ENCODE measurements at places on chromosomes 16 and 17.

DNA sequence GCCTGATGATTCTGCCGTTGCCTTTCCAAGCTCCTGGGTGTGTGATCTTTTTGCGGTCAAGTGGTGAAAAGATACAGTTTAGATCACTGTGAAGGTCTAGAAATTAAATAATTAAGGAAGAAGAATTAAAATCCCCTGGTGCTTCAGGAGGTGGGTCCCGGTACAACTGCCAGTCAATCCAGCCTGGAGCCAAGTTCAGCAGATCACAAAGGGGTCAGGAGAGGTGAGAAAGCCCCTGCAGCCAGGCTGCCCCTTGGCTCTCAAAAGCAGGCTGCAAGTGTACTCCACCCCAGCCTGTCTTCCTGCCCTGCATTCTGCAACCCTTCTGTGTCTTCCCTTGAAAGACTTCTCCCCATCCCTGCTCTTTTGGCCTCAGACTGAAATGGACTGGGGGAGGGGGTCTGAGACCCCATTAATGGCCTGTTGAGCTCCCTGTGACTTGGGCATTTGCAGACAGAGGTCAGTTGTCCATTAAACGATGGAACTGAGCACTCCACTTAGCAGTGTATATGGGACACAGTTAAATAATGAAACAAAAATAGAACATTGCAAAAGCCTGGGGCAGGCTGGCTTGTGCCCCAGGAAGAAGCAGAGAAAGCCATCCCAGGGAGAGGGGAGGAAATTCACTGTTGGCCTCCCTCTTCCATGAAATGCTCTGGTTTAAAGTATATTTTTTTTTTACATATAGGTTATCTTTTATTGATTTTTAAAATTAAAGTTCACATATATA lies 15.1 kb downstream of the CACNG5 start:
- DNase-seq = no peak

DNA sequence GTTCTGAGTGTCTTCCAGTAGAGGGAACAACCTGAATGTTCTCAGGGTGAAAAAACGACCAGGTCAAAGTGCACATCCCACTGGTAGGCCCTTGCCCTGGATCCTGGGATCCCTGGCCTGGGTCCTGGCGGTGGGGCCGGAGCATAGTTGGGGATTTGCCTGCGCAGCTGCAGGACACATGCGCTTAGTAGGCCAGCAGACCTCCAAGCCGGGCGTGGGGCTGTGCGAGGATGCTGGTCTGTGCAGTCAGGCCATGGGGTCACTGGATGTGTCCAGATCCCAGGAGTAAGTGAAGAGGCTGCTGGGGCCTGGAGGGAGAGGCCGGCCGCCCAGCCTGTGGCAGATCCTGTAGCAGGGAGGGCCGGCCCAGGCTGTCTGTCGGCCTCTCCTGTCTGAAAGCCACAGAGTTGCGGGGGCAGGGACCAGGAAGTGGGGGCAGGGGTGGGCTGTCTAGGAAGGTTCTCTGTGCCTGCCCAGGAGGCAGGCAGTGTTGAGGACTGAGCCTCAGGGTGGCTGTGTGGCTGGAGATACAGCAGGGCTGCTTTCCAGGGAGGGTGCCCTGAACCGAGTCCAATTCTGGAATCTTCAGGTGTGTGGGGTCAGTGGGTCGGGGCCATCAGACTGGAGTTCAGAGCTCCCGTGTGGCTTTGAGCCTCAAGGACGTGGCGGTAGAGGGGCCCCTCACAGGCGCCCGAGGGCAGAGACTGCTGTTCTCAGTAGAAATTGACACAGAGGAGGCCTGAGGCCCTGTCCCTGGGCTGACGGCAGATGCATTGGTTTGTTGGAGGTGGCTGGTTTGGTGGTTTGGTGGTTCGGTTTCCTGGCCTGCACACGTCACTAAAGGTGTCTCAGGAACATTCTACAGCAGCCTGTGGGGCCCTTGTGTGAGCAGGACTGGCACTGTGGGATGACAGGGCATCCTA lies 17.2 kb upstream of the NUDT16L1 start:
- DNase-seq = no peak

DNA sequence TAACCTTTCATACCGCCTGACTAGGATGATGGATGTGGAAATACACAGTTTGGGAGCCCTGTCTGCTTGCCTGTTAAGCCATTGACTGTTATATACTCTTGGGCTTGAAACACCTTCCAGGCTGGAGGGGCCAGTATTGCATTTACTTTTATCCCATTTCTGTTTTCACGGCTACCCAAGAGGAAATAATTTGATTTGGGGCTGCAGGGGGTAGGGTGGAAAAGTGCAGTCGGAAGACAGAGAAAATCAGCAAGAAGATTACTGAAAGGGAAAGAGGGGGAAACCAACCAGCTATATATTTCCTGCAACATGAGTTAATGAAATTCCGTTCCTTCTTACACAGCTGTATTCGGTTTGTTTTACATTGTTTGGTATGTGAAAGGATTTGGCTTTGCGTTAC lies 202.5 kb downstream of the CDH13 start:
- no peak for DNase-seq

DNA sequence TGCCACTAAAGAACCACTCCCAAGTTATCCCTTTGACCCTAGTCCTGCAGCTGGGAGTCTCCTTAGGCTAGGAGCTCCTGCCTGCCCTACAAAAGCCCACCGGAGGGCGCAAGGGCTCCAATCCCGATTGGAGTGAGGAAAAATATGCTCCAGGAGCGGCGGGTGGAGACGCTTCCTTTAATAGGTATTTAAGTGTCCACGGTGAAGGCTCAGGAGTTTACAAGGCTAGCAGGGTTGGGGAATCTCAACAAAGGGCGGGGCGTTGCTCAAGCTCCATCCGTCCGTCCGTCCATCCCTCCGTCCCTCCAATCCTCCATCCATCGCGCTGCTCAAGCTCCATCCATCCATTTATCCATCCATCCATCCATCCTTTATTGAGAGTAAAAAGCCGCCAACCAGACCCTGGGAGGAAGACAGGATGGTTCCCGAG lies 556 bp upstream of the SPNS1 start:
- peak; percentile 62 for DNase-seq

GRCh38 chr17:75488693-75489510 lies 26.4 kb downstream of the CASKIN2 start:
- no peak for DNase-seq

GRCh38 chr16:31268891-31269290 lies 9.1 kb downstream of the ITGAM start:
- no peak for DNase-seq

- DNase-seq = no peak
Measured at GRCh38 chr16:53429221-53429943, 4.9 kb upstream of the RBL2 start.

DNA sequence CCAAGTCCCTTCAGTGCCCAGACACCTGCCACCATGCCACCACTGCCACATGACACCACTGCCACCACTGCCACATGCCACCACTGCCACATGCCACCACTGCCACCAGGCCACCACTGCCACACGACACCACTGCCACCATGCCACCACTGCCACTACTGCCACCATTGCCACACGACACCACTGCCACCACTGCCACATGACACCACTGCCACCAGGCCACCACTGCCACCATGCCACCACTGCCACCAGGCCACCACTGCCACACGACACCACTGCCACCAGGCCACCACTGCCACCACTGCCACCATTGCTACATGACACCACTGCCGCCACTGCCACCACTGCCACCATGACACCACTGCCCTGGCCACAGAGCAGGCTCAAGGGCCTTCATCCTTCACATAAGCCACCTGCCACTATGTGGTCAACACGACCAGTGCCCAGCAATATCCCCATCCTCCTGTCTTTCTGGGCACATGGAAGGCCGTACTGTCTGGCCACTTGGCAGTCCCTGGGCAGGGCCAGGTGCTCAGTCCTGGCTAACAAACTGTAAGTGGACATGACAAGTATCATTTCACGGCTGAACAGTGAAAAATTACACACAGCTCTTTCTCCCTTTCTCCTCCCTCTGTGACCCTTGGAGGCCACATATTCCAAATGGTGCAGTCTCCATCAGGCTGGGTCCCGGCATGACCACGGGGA lies 33.1 kb downstream of the ABR start:
- DNase-seq = no peak

DNA sequence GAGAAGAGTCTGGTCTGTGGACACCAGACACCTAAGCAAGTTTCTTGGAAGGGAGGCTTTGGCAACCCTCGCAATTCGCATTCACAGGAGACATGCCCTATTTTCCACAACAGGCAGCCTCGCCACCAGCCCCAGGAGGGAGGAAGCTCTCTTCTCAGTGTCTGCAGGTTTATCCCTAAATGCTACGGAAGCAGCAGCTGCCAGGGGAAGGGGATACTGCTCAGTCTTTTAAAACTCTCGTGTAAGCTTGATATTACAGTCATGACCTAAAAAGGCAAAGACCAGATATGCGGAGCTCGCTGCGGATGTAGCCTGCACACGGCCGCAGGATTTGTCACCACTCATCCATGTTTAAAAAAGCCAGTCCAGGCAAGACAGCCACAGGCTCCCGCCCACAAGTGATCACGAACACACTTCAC lies 159.2 kb upstream of the RPH3AL start:
- no peak for DNase-seq

DNA sequence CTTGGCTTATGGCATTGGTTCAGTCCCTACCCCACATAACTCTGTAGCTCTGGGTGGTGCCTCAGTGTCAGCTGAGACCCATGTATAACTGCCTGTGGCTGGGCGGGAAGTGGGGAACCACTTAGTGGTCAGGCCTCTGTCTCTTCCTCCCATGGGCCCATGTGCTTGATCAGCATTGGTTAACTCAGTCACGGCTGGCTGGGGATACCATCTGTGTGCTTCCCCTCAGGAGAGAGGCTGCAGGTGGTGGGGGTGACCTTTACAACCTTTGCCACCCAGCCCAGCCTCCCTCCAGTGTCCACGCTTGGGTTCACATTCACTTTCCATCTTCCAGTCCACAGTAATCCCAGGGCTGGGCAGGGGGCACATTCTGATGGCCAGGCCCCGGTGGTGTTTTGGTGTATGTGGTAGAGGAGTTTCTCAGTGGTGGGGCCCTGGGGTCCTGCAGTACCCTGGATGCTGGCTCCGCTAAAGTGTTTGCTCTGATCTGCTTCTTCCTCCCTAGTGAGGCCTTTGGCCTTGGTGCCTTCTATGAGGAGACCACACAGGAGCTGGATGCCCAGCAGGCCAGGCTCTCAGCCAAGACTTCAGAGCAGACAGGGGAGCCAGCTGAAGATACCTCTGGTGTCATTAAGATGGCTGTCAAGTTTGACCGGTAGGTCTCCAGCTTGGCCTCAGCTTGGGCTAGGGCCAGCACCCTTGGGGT lies 10.2 kb upstream of the NFATC3 start:
- DNase-seq = no peak

- DNase-seq = no peak
Measured at GRCh38 chr16:67299269-67299668, 19.9 kb downstream of the PLEKHG4 start.

DNA sequence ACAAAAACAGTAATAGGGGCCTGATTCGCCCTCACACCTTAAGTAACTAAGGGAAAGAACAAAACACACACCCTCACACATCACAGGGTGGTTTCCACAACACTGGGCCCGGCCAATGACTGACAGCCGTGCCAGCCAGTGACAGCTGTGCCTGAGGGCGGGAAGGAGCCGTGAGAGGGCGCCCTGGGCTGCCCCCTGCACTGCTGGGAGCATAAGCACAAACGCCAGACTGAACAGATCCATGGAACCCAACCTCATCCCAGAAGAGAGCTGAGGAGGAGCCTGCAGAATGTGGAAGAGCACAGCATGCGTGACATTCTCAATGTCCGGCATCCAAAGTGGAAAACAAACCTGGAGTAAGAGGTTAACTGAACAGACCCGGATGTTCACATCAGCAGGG lies 16.0 kb downstream of the CSNK1D start:
- no peak for DNase-seq

DNA sequence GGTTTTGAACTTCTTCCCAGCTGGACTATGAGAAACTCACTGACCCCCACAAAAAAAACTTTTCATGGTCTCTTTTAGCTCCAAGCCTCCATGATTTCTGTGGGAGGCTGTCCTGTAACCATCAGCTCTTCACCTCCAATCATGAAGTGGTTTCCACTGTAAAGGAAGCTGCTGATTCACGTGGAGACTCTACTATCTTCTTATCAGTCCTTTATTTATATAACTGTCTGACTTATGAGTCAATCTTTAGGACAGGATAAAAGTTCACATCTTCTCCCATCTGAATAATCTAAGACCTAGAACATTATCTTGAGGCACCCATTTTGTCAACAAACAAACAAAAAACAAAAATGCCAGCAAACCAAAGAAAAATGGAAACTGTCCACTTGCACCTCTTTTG lies 409.9 kb downstream of the SLC39A11 start:
- DNase-seq = no peak

GRCh38 chr17:66548158-66548557 lies 245.7 kb downstream of the PRKCA start:
- DNase-seq = no peak

- peak; percentile 29 for DNase-seq
Measured at GRCh38 chr16:89801800-89802199, 14.6 kb downstream of the FANCA start.

- no peak for DNase-seq
Measured at GRCh38 chr17:42193216-42193968, 902 bp downstream of the GHDC start.

DNA sequence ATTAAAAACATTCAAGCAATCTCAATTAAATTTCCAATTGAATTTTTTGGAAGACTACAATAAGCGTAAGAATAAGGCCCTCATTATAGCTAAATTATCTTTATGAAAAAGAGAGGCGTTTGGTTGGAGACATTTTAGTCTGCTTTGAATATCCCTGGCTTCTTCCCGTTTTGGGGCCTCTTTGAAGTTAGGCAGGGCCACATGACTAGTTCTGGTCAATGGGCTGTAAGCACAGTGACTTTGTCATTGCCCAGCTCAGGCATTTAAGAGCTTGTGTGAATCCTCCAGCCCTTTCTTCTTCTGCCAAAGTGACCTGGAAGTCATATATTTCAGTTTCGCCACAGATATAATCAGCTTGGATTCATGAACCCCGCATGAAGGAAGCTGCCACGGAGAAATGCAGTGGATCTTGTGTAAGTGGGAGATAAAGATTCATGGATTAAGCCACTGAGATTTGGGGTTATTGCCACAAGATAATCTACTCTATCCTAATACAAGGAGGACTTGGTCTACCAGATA lies 21.7 kb upstream of the UBTF start:
- DNase-seq = no peak

DNA sequence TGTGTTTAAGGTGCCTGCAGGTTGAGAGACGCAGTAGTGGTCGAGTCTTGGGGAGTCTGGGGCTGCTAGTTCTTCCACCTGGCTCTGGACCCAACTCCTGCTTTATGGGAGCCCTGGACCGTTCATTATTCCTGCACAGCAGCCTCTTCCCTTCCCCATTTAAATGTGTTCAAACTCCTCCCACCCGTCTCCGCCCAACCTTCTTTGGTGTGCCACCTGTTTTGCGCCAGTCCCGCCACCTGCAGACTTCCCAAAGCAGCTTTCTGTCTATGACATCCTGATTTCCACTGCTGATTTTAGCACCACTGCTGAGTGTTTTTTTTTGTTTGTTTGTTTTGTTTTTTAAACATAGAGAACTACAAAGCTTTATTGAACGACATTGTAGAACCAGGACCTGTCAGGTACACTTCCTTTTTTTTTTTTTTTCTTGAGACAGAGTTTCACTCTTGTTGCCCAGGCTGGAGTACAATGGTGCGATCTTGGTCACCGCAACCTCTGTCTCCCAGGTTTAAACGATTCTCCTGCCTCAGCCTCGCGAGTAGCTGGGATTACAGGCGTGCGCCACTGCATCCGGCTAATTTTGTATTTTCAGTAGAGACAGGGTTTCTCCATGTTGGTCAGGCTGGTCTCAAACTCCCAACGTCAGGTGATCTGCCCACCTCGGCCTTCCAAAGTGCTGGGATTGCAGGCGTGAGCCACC lies 12.8 kb downstream of the ADORA2B start:
- DNase-seq = no peak
